ENCODE measurements at places on chromosomes 3 and 15.

GRCh38 chr3:69494185-69494584 is 108.3 kb upstream of the FRMD4B start:
- DNase-seq: no peak

GRCh38 chr15:80012060-80012726 is 41.2 kb upstream of the BCL2A1 start:
- DNase-seq: no peak

DNA sequence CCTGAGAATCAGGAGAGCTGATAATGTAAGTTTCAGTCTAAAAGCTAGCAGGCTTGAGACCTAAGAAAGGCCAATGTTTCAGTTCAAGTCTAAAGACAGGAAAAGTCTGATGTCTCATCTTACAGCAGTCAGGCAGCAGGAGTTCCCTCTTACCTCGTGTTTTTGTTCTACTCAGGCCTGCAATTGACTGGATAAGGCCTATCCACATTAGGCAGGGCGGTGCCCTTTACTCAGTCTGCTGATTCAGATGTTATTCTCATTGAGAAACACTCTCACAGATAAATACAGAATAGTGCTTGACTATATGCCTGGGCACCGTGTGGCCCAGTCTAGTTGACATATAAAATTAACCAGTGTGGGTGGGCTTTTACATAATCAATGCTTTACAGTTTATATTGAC is 122.4 kb downstream of the NR1D2 start:
- peak; percentile 31 for DNase-seq

DNA sequence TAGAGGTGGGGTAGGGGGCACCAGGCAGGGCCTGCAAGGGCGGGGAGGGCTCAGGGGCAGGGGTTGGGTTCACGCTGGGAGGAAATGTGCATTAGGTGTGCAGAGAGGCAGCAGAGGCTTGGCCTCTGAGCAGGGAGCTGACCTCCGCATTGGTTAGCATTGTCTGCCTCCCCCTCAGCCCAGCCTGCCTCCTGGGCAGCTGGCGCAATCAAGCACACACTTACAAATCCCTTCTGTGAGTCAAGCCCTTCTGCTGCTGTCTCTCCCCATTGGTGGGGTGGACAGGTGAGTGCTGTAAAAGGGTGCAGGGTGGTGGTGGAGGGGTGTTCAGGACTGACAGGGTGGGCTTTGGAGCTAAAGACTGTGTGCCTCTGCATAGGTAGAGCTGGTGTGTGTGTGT is 9.3 kb downstream of the LOXL1 start:
- no peak for DNase-seq

GRCh38 chr3:59081071-59081470 is 31.2 kb upstream of the CFAP20DC start:
- no peak for DNase-seq

GRCh38 chr3:187063286-187064121 is 75.8 kb downstream of the RPL39L start:
- no peak for DNase-seq

All from stromal cell of bone marrow (primary cell).